Muscle of leg (tissue), 16 donors: ENCODE measurements at places on chromosomes 12 and 14.

GRCh38 chr12:3944620-3945019, 71.4 kb upstream of the PARP11 start:
- DNase-seq, result no peak

- no peak for DNase-seq
These were observed 63.4 kb downstream of the LGMN start for GRCh38 chr14:92684801-92685560.

- no peak for DNase-seq
These were observed 757 bp upstream of the PCK2 start for GRCh38 chr14:24093207-24093900.

GRCh38 chr12:96571101-96571862, 81.9 kb downstream of the CFAP54 start:
- no peak for DNase-seq

DNA sequence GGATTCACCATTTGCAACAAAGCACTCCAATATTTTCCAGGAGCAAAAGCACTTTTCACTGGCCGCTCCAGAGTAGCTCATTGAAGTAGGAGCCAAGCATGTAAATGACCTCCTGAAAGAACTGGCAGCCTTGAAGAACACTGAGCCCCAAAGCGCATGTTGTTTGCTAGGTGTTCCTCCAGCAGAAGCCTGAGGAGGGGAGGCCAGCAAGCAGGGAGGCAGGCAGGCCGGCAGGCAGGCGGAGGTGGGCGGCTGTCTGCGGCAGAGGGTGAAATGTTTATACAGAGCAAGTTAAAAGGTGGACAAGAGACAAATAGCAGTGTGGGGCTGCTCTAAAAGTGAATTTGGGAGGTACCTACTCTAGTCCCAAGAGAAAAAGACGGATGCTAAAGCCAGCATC, 439.4 kb downstream of the CCDC91 start:
- DNase-seq, result no peak

- peak; percentile 87 for DNase-seq
These were observed 77.3 kb downstream of the SNAPC1 start for GRCh38 chr14:61839507-61839906.

GRCh38 chr12:100716945-100717732, 77.4 kb upstream of the ANO4 start:
- peak; percentile 16 for DNase-seq

- no peak for DNase-seq
These were observed 50.6 kb downstream of the DRAM1 start for GRCh38 chr12:101927999-101928398.

DNA sequence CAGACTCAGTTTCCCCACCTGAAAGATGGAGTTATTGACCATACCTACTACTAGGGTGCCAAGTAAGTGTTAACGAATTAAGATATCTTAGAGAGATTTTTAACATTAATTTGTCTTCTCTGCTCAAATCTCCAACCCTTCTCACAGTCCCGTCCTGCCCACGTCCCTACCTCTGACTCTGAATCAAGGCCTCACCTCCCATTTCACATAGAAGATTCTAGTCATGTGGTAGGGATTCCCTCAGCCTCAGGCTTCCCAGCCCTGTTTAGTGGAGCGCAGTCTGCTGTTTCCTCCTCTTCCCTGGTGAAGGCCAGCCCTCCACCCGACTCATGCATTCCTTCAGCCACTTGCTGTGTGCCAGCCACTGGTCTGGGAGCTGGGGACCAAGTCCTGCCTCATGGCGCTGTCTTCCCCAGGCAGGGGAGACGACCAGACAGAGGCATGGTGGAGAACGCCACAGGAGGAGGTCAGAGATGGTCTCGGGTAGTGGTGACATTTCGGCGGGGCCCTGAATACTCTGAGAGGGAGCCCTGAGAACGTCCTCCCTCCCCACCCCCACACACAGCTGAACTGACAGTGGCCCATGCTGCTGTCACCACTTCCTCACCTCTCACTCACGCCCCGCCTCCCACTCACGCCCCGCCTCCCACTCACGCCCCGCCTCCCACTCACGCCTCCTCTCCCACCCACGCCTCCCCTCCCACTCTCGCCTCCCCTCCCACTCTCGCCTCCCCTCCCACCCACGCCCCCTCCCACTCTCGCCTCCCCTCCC, 38.8 kb downstream of the TMEM63C start:
- DNase-seq, result no peak

DNA sequence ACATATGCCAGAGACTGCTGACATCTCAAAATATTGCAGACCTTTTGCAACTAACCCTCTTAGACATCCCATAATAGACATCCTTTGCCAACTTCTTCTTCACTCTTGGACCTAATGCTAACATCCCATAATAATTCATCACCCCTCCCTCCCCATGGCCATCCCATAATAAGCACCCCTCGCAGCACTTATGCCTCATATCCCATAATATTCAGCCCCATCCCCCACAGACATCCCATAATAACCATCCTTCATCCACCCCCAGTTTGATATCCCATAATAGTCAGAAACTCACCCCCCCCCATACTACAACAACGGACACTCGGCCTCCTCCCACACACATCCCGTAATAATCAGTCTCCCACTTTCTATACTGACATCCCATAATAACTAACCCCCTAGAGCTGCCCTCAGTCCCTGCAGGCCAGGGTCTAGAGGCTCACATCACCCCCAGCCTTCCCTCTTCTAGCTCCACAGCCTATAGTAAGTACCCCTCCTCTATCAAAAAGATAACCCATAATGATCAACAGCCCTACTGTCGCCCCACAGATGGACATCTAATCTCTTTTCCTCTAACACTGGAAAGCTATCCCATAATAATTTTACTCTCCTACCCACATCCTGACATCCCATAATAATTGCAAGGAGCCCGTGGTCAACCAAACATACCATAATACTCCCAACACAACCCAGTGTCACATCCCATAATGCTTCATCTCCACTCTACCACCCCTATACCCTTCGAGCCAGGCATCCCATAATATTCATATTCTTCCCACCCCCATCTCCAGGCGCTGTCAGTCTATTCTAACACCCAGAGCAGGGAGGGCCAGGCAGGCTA, 792 bp upstream of the CHD4 start:
- DNase-seq, result peak; percentile 85

DNA sequence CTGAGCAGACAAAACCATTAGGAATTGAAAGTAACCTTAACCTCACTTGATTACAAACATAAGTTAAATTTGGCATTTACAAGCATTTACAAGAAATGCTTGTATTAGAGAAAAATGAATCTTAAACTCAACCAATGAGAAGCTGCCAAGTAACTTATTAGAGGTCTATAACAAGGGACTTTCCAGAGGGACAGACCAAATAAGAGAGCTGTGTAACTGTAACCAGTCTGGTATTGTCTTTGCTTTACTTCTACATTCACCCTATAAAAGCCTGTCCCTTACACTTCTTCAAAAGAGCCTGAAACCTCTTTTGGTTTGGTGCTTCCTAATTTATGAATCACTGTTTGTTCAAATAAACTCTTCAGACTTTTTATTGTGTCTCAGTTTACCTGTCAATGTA, 450.0 kb upstream of the FAR2 start:
- peak; percentile 22 for DNase-seq

DNA sequence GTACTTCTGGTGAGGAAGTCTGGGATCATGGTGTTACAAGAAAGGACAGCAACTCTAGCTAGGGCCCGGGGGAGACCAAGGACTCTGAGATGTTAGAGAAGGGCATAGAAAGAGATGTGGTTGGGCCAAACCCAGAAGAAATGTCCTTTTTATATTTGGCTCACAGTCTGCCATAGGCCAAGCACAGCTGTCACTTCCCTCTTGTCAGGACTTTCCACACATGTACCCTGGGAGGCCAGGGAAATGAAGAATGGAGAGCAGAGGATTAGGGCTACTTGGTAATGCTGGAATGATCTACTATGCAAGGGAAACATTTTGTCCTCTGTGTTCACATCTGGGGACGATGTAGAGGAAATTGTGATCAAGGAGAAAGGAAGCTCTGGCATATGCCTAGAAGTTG, 9.2 kb downstream of the MYO1A start:
- no peak for DNase-seq

DNA sequence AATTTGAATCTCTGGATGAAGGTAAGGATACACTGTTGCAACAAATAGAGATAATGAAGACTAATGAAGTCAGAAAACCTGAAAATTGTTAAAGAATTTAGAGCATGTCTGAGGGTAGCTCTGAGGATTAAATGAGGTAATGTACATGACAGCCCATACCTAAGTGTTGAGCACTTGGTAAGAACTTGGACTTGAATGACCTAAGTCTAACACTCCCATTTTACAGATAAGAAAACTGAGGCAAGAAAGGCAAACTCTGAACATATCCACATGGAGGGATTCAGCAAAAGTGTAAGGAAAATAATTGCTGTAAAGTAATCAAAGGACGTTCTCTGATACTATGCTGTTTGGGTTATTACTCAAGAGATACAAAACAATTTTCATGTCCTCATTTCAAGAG, 29.0 kb downstream of the PTPRB start:
- DNase-seq, result no peak

DNA sequence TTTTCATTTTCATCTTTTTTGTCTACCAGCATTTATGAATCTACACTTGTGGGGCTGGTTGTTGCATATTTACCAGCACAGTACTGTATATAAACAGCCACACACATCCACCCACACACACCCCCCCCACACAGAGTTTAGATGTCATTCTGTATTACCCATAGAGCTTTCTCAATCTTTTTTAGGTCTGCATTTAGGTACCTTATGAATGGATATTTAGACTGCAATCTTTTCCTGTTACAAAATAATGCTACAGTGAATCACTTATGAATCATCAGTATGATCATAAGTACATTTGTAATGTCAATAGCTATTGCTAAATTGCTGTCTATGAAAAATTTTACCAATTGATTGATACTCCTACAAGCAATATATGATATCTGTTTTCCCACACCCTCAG, 67.3 kb upstream of the STK38L start:
- no peak for DNase-seq

- no peak for DNase-seq
These were observed 89.2 kb downstream of the FOXN3 start for GRCh38 chr14:89327771-89328212.

GRCh38 chr12:57772429-57773322, at the start of gene EEF1AKMT3:
TSS of gene EEF1AKMT3 (plus strand) at chr12:57772614. CDS start at chr12:57772725, 111 bp downstream.
- peak; percentile 81 for DNase-seq

DNA sequence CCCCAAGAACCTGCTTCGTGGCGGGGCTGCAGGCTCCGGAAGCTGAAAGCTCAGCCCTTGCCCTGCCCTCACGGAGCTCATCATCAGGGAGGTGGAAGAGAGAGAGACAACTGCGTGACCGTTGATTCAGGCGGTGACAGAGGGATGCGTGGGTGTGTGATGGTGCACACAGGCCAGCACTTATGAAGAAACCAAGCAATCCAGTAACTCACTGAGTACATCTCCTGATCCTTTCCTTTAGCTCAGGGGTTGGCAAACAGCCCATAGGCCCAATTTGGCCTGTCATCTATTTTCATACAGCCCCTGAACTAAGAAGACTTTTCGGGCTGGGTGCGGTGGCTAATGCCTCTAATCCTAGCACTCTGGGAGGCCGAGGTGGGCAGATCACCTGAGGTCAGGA, 49.9 kb downstream of the TESC start:
- DNase-seq, result no peak

DNA sequence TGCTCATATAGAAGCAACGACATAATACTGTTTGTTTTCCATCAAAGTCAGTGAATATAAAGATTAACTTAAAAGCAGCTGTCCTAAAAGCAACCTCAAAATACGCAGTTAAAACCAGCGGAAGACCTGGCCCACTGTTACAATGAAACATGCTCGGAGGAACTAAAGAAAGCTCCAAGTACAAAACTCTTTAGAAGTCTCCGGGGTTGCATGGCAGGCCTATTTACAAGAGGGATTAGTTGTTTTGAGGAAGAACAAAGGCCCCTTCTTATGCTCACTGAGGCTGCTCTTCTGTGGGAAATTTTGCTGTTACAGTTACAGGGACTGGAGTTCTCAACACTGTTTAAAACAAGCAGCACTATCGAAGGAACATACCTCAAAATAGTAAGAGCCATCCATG, 75.9 kb upstream of the C12orf71 start:
- no peak for DNase-seq

GRCh38 chr12:47364261-47364660, 284.5 kb upstream of the AMIGO2 start:
- DNase-seq, result no peak

DNA sequence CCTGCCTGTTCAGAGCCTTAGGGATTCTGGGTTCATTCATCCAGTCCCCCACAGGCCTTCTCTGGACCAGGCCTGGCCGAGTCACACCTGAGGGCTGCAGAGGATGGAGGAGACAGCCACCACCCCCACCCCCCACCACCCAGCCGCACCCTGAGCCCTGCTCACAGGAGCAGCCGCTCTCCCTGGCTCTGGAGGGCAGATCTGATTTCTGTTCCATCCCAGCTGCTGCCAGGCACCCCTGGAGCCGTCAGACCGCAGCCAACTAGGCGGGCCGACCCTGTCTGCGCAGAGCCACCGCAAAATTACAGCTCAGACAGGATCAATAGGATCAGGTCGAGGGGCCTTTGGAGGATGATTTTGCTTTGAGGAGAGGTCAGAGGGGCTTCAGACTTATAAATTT, 154.6 kb upstream of the MYL2 start:
- no peak for DNase-seq

DNA sequence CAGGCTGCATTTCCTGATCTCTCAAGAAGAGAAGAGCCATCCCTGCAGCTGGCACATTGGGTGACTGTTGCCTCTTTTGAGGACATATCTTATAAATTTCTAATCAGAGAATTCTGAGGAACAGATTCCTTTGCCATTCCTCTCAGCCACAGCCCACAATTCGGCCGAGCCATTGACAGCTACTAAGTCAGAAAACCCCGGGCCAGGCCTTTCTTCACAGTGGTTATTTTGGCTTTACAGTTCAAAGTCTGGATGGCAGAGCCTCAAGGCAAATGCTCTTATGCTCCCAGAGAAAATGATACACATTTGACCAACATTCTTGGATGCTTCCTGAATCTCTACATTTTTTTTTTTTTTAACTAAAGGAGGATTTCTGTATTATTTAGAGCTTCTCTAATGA, 138.4 kb upstream of the FRMD6 start:
- DNase-seq, result no peak

DNA sequence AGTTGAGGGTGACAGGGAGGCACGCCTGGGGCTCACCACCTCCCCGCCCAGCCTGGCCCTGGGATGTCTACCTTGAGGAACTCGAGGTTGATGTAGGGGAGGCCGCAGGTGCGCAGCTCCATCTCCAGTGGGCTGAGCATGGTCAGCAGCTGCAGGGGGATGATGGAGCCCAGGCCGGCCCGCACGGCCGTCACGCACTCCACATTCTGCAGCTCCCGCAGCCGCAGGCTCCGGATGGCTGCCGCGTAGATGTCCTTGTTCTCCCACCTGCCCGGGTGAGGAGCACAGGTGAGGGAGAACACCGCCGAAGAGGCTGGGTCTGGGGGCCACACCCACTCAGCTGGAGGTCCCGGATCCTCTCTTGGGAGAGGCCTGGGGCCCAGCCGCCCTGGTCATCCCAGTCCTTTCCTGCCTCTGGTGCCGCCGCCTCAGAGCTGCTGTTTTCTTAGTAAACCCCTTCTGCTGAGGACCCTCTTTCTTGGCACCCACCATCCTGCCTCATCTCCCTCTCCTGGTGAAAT, 38.2 kb downstream of the TRAFD1 start:
- DNase-seq, result no peak

DNA sequence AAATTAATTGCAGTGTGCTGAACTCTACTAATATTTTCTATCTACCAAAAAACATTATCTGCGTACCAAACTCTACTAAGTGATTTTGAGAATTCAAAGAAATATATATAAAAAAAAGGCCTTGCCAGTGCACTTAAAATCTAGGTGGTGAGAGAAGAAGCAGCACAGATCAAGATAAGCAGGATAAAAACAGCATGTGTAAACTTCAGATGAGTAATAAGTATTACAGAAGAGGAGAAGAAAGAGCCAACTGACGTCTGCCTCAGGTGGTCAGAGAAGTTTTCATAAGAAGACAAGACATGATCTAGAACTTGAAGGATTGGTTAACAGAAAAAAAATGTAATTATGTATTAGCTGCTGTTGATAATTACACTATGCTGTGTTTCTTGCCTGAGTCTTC, 166.4 kb downstream of the DUSP6 start:
- DNase-seq, result no peak
